Cardiac muscle cell (in vitro differentiated cells and primary cell): ENCODE measurements at places on chromosomes 2 and 18. TPM values are rescaled to one million over a fixed set of nuclear protein-coding genes. Genes with fewer than 3 reads are reported as not detected.

- no peak overlapping the region for H3K27ac ChIP-seq
- no peaks in the 10 kb centered on the region for H3K4me1 ChIP-seq
- no peaks in the 10 kb centered on the region for H3K36me3 ChIP-seq
- no peaks in the 10 kb centered on the region for H3K27me3 ChIP-seq
- no peak for DNase-seq
- H3K4me3 ChIP-seq, result no peak overlapping the region
Observed at GRCh38 chr2:205473791-205474190, 208.5 kb upstream of the NRP2 start.

DNA sequence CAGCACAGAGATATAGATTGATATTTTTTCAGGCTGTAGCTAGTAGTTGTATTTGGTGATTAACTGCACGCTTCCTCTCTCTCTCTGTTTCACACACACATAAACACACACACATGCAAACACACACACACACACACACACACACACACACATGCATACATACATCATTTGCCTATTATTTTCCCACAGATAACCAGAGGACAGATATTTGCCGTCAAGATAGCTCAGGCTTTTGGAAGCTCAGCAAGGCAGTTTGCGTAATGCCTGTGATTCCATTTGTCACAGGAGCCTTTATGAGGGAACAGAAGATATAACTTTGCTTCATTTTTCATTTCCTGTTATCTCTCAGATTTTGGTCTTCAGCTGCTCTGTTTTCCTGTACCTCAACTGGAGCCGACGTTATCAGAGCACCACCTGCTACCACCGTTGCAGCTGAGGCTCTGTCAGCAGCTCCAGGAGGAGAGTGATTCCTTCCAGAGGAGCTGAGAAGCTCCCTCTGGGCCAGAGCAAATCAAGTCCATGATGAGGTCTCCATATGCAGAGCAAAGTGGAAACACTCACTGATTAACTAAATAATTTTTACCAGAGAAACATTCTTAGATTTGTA lies 341.9 kb upstream of the PIK3C3 start:
- H3K36me3 ChIP-seq, result no peaks in the 10 kb centered on the region
- H3K27ac ChIP-seq, result peak overlapping the region; percentile 70
- H3K4me3 ChIP-seq, result no peak overlapping the region
- no peaks in the 10 kb centered on the region for H3K27me3 ChIP-seq
- peak; percentile 52 for DNase-seq

DNA sequence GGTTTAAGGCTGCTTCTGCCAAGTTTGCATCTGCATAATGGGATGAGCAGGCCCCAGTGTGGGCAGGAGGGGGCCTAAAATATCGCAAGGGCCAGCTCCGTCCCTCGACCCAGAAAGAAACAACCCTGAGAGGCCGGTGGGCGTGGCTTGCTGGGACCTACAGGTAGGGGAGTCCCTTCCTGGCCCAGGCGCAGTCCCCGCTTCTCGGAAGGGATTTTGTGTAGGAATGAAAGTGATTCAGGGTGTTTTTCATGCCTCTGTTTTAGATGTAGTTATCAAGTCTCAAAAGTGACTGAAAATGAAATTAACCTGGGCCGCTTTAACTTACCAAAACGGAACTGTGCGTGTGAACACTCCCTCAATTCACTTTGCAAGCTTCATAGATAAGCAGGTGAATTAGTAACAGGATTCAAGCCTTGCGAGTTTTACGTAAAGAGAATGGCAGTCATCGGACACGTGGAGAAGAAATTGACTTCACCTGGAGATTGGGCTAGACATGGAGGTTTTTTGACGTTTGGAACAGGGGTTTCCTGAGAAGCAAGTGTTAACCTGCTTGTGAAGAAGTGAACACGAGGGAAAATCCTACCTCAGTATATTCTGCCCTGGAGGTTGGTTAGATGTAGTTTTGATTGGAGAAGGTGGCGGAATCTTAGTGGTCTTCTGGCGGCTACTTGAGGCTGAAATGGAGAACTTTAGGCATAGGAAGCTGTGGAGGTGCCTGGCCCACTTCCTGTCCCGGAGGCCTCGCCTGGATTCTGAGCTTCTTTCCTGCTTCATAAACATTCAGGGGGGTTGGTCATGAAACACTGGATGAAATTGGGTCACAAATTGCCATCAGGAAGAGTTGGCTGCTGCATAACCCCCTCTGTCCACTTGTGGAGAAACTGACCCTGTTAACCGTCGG lies 1.7 kb downstream of the NCK2 start:
- peak overlapping the region; percentile 100 for H3K4me3 ChIP-seq
- H3K4me1 ChIP-seq, result no peaks in the 10 kb centered on the region
- H3K36me3 ChIP-seq, result no peaks in the 10 kb centered on the region
- no peaks in the 10 kb centered on the region for H3K27me3 ChIP-seq
- no peak overlapping the region for H3K27ac ChIP-seq

- H3K27me3 ChIP-seq, result no peaks in the 10 kb centered on the region
- H3K4me1 ChIP-seq, result no peaks in the 10 kb centered on the region
- H3K4me3 ChIP-seq, result no peak overlapping the region
- no peaks in the 10 kb centered on the region for H3K36me3 ChIP-seq
- DNase-seq, result no peak
Observed at GRCh38 chr2:100957996-100958653, 44.0 kb upstream of the RPL31 start.

GRCh38 chr2:219720956-219721355 lies 93.5 kb downstream of the SLC4A3 start:
- H3K36me3 ChIP-seq, result no peaks in the 10 kb centered on the region
- peaks cover 9% of the 10 kb centered on the region for H3K4me1 ChIP-seq
- H3K27ac ChIP-seq, result no peak overlapping the region
- H3K27me3 ChIP-seq, result no peaks in the 10 kb centered on the region
- no peak for DNase-seq

DNA sequence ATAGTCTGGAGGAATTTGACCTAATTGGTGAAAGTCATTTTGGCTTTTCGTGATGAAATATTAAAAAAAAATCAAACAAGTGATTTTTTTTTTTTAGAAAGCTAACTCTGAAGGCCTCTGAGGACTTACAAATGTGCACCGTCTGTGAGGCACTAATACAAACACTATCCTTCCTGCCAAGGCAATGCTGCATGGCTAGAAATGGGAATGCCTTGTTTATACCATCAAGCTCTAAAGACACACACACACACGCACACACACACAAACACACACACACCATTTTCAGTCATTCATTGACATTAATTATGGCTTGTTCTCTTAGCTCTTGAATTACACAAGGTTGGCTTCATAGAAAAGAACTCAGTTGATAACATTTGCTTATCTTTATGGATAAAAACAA lies 1242.0 kb upstream of the ACVR2A start:
- H3K36me3 ChIP-seq, result no peaks in the 10 kb centered on the region
- H3K27me3 ChIP-seq, result no peaks in the 10 kb centered on the region
- H3K4me1 ChIP-seq, result peaks cover 2% of the 10 kb centered on the region
- no peak overlapping the region for H3K27ac ChIP-seq
- no peak overlapping the region for H3K4me3 ChIP-seq

DNA sequence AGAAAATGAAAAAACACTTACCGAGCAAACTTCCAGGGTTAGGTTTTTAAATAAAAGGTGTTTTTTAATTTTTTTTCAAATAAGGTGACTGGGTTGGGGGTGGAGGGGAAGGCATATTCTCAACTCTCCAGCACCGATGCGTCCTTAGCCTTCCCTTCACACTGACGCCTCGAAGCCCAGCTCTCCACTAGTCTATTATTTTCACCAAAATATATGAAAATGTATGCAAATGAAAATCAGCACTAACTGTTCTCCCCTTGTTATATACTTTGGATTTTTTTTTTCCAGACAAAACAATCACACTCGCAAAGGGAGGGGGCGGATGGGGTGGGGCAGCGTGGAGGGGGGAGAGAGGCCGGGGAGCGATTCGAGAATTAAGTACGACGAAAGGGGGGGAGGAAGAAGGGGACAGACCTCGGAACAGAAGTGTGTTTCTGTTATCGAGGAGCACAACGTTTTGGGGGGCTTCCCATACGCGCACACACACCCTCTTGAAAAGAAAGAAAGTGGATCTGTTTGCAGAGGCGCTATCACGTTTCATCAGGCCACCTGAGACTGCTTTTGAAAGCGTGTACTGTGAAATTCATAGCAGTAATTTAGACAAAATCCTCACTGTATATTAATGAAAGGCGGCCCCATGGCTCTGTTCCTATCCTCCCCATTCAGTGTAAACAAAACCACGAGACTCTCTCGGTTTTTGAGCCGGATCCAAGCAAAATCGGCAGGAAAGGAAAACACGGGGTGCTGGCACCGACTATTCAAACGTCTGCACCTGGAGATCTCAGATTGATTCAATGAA lies 2.4 kb upstream of the POU3F3 start:
- H3K27ac ChIP-seq, result no peak overlapping the region
- no peak overlapping the region for H3K4me3 ChIP-seq
- H3K27me3 ChIP-seq, result peaks cover 96% of the 10 kb centered on the region
- no peaks in the 10 kb centered on the region for H3K36me3 ChIP-seq
- DNase-seq, result no peak

GRCh38 chr2:53960476-53960875 lies 10.3 kb downstream of the PSME4 start:
- no peak for DNase-seq
- H3K27ac ChIP-seq, result no peak overlapping the region
- no peak overlapping the region for H3K4me3 ChIP-seq
- no peaks in the 10 kb centered on the region for H3K27me3 ChIP-seq
- peaks cover 6% of the 10 kb centered on the region for H3K4me1 ChIP-seq

- no peak overlapping the region for H3K27ac ChIP-seq
- no peaks in the 10 kb centered on the region for H3K4me1 ChIP-seq
- H3K27me3 ChIP-seq, result no peaks in the 10 kb centered on the region
- DNase-seq, result no peak
- H3K4me3 ChIP-seq, result no peak overlapping the region
- H3K36me3 ChIP-seq, result no peaks in the 10 kb centered on the region
Observed at GRCh38 chr18:73007195-73007914, 139.6 kb upstream of the NETO1 start.

DNA sequence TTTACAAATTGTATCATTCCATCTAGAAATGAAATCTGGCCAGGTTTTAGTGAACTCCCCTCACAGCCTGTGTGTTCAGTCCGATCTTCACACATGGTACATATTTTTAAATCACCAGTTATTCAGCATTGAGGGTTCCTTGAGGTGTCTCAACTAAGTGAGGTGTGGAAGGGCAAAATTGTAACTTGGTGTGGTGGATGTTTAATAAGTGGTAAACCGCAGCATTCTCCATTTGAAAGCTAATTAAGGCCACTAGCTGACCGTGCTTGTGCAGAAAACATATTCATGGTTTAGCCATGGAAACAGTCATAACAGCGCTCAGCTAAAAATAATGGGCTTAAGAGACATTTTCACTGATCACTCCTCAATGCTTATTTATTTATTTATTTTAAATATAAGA lies 786.2 kb upstream of the FANCL start:
- no peak for DNase-seq
- no peak overlapping the region for H3K27ac ChIP-seq
- no peaks in the 10 kb centered on the region for H3K36me3 ChIP-seq
- no peak overlapping the region for H3K4me3 ChIP-seq
- H3K4me1 ChIP-seq, result no peaks in the 10 kb centered on the region

NOSTRIN gene
- polyA plus RNA-seq, result 2.9 and 3.6 TPM in 2 replicates

CCDC150 gene
- 6.1 and 9.9 TPM in 2 replicates for polyA plus RNA-seq

SOCS6 gene
- polyA plus RNA-seq, result 11.0 and 17.5 TPM in 2 replicates

CNGA3 gene
- polyA plus RNA-seq, result not detected in 2 replicates

CD207 gene
- not detected in 2 replicates for polyA plus RNA-seq

ST6GAL2 gene
- 0.46 TPM in 1 of 2 replicates, not detected in the other for polyA plus RNA-seq

CHRND gene
- polyA plus RNA-seq, result 0.05 TPM in 1 of 2 replicates, not detected in the other
